ENCODE measurements at places on chromosomes 3 and 15.

- DNase-seq = no peak
Observed at GRCh38 chr3:40714771-40715345, 190.1 kb downstream of the ZNF621 start.

GRCh38 chr15:73273181-73274002, 95.4 kb downstream of the HCN4 start:
- DNase-seq = peak; percentile 53

DNA sequence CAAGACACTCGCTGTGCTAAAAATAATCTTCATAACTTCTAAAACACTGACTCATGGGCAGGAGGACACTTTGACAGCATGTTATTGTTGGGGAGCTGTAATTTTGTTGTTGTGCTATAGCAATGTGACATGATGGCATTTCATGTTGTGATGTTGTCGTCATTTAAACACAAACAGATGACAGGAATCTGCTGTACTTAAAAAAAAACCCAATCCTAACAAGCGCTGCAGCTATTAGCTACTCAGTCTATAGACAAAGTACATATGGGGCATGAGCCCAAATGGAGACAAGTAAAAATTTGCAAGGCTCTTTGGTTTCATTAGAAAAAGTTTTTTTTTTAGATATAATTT, 828 bp upstream of the ATOSA start:
- no peak for DNase-seq

- peak; percentile 93 for DNase-seq
Observed at GRCh38 chr3:72102112-72102616, 317.2 kb upstream of the PROK2 start.

- DNase-seq = no peak
Observed at GRCh38 chr3:141268306-141268705, 36.7 kb downstream of the PXYLP1 start.

DNA sequence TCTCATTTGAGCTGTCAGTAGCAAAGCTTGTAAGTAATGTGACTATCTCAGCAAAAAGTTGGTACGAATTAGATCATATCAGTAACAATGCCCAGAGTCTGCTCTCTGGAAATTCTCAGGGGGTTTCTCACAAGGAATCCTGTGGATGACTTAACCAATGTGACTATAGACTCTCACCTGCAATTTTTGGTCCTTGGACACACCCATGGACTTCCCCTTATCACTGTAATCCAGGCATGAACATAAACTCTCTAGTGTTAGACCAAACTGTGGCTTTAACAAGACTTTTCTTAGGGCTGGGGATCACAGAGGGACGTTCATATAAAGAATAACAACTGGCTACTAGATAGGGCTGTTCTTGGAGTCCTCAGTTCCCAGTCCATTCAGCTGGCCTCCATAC, 3.9 kb upstream of the ZNF80 start:
- no peak for DNase-seq

GRCh38 chr15:98609144-98609852, 39.0 kb upstream of the IGF1R start:
- no peak for DNase-seq

DNA sequence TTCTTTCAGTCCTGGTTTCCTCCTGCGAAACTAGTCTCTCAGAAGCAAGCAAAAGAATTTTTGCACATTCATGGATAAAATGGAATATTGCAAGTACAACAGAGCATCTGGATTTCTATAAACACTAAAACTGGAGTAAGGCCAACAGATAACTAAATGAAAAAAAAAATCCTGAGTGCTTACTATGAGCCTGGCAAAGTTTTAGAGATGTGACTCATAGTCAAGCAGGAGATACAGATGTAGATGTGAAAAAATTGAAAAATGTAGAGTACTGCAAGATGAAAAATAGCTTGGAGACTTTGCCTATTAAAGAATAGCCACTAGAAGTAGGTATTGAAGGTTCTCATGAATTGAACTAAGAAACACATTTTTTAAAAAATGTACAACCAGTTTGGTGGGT, 397.4 kb downstream of the OTOL1 start:
- no peak for DNase-seq

GRCh38 chr3:131036200-131036816, 9.6 kb downstream of the NEK11 start:
- no peak for DNase-seq

GRCh38 chr3:65945480-65945879, 93.2 kb downstream of the MAGI1 start:
- no peak for DNase-seq

DNA sequence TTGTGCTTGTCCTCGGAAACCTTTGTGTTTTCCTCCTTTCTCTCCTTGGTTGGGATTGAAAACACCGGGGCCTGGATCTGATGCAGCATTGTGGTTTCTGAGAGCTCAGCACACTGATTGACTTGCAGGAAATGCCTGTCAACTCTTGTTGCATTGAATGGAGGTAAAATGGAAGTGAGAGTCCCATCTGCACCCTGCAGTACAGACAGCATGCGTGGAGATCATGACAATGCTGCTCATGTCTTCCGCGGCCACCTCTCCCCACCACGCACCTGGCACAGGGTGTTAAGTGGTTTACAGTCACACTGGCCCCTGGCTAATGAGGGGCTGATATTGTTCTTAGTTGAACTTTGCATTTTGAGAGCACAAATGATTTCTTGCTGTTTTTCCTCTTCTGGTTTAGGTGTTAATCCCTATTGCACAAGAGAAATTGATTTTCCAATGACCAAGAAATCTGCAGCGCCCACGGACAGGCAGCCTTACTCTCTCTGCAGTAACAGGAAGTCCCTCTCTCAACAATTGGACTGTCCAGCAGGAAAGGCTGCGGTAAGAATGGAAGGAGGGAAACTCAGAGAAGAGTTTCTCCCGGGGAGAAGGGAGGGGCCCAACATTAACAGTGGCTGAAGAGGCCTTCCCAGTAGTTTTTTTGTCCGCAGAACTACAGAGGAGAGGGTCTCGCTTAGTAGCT, 58.5 kb downstream of the STARD5 start:
- DNase-seq = peak; percentile 42

GRCh38 chr15:51401872-51402517, 60.5 kb downstream of the GLDN start:
- peak; percentile 5 for DNase-seq

DNA sequence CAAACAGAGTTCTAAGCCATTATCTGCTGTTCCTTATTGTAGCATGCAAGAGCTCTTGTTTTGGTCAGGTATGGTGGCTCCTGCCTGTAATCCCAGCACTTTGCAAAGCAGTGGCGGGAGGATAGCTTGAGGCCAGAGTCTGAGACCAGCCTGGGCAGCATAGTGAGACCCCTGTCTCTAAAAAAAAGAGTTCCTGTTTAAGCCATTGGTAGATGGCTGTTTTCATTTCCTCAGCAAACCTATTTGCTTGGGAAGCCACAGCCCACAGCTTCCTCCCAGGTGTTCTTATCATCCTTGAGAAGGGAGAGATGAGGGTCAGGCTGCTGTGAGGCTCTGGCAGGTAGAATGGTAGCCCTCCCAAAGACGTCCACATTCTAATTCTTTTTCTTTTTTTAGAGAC, 24.4 kb upstream of the FAM81A start:
- DNase-seq = no peak

DNA sequence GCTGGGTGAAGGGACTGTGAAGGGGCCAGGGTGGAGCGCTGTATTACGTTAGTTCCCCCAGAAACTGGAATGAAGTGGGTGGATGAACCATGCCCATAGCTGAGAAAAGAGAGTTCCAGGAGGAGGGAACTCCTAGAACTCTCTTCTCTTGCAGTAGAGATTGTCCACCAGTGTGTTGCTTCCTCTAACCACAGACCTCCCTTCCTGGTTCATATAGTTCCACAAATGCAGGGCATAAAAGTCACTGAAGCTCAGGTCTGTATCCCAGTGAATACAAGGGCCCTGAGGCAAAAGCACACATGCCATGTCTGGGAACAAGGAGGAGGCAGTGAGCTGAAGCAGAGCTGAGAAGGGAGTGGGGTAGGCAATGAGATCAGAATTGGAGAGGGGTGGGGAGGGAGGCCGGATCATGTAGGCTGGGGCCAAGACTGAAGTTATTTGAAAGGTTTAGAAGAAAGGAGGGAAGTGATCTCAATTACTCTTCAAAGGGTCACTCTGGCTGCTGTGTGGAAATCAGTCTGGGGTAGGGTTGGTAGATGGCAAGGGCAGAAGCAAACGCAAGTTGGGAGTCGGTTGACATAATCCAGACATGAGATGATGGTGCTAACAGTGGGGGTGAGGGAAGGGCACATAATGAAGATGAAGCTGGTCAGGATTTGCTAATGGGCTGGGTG, 6.5 kb downstream of the A4GNT start:
- DNase-seq = peak; percentile 80

DNA sequence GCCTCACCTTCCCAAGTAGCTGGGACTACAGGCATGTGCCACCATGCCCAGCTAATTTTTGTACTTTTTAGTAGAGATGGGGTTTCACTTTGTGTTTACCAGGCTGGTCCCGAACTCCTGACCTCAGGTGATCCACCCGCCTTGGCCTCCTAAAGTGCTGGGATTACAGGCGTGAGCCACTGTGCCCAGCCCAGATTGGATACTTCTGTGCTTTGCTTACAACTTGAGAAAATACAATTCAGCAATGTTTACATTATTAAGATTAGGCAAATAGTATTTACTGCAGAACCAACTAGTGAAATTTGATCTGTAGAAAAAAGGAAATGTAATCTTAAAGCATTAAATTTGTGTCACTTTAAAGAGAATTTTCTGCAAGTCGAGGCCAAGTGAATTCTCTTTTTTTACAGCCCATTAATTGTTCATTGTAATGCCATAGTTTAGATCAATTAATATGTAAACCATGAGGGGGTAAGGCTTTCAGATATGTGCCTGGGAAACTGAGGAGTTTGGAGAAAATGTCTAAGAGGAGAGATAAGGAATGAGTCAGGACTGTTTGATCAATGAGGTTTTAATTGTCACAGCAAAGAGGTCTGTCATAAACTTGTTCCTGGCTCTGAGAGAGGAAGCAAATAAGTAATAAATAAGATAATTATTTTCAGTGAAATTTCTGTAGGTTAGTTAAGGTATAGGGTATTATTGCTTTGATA, 15.3 kb downstream of the PYDC2 start:
- no peak for DNase-seq

GRCh38 chr15:39246523-39246922, 334.4 kb upstream of the THBS1 start:
- DNase-seq = no peak

GRCh38 chr3:15331606-15332404, 581 bp downstream of the SH3BP5 start:
- DNase-seq = no peak

GRCh38 chr3:174541708-174542315, 317.3 kb upstream of the NAALADL2 start:
- no peak for DNase-seq

GRCh38 chr15:53555226-53555625, 204.2 kb downstream of the WDR72 start:
- DNase-seq = no peak

DNA sequence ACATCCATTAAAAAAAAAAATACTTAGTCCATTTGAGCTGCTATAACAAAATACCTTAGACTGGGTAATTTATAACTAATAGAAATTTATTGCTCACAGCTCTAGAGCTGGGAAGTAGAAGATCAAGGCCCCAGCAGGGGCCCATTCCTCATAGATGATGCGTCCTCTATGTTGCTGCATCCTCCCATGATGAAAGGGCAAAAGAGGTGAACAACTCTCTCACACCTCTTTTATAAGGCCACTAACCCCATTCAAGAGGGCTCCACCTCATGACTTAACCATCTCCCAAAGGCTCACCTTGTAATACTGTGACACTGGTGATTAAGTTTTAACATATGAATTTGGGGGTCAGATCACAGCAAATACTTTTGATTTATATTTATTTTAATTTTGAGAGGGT, 3.0 kb upstream of the TLNRD1 start:
- no peak for DNase-seq

DNA sequence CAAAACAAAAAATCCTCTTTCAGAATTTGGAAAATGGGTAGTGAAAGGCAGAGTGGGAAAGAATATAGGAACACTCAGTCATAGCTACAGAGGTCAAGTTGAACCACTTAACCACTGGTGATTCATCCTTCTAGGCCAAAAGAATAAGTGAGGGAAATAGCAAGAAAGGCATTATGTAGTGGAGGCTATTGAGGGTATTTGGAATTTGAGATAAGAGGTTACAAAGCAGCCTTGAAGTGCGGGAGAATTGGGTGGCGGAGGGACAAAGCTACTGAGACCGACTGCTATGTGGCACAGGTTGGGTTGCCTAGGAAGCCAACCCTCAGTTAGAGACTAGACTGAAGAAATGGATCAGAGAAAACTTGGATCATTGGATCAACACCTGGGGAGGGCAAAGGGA, 109.5 kb downstream of the SYNPR start:
- no peak for DNase-seq

- peak; percentile 65 for DNase-seq
Observed at GRCh38 chr3:152405915-152406802, 137.4 kb downstream of the MBNL1 start.

DNA sequence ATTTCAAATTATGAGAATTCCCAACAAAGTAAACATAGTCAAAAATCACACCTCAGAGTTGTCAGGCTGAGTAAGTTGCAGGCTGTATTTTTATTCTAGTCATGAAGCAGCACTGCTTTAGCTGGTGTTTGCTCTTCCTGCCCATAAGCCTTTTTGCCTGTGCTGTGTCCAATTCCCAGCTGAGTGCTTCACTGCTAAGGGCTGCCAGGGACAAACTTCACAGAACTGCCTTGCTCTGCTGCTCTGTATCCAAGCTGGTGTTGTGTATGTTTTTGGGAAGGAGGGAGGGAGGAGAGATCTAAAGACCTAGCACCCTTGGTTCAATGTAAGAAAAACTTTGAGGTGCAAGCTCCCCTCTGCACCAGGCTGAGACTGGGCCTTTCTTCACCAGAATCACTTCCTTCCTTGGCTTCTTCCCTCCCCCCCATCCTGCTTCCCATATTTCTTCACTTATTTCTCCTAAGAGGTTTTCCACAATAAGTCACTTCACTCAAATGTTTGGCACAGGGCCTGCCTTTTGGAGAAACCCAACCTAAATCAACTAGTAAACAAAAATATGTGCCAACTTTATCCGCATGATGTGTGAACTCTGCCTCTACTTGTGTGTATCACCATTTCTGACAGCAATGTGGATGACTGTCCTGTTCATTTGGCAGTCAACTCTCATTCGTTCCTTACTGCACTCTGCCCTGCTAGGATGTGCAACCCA, 156.1 kb downstream of the TBL1XR1 start:
- DNase-seq = no peak

- no peak for DNase-seq
Observed at GRCh38 chr3:40097131-40098117, 212.1 kb upstream of the EIF1B start.

GRCh38 chr3:196641333-196642054, 2.0 kb downstream of the NRROS start:
- no peak for DNase-seq

GRCh38 chr3:37920156-37920699, 58.5 kb downstream of the CTDSPL start:
- DNase-seq = no peak

- DNase-seq = peak; percentile 72
Observed at GRCh38 chr3:37994639-37994972, 4.0 kb downstream of the VILL start.

- peak; percentile 52 for DNase-seq
Observed at GRCh38 chr3:186368176-186368575, 6.1 kb upstream of the DGKG start.

- no peak for DNase-seq
Observed at GRCh38 chr15:49163678-49164077, 6.4 kb upstream of the GALK2 start.

- no peak for DNase-seq
Observed at GRCh38 chr15:83106994-83107840, at the start of gene TM6SF1. TM6SF1 (plus strand) TSS chr15:83107645; CDS start chr15:83107681, 36 bp downstream.

- no peak for DNase-seq
Observed at GRCh38 chr15:57873564-57874209, 167.2 kb downstream of the POLR2M start.

GRCh38 chr15:66707310-66708082, 5.5 kb downstream of the SMAD6 start:
- DNase-seq = no peak

GRCh38 chr15:70479785-70480184, 283.6 kb downstream of the UACA start:
- no peak for DNase-seq

All from AML-193 (cell line).